M059J (cell line): ENCODE measurements at places on chromosomes 11 and 22. TPM values are rescaled to one million over a fixed set of nuclear protein-coding genes. Genes with fewer than 3 reads are reported as not detected.

GRCh38 chr11:48124880-48125279 lies 91.7 kb upstream of the OR4B1 start:
- no peak for DNase-seq

The RHOG gene
- total RNA-seq, result 46.6 and 67.0 TPM in 2 replicates

The ROM1 gene
- 8.1 and 9.0 TPM in 2 replicates for total RNA-seq

DNA sequence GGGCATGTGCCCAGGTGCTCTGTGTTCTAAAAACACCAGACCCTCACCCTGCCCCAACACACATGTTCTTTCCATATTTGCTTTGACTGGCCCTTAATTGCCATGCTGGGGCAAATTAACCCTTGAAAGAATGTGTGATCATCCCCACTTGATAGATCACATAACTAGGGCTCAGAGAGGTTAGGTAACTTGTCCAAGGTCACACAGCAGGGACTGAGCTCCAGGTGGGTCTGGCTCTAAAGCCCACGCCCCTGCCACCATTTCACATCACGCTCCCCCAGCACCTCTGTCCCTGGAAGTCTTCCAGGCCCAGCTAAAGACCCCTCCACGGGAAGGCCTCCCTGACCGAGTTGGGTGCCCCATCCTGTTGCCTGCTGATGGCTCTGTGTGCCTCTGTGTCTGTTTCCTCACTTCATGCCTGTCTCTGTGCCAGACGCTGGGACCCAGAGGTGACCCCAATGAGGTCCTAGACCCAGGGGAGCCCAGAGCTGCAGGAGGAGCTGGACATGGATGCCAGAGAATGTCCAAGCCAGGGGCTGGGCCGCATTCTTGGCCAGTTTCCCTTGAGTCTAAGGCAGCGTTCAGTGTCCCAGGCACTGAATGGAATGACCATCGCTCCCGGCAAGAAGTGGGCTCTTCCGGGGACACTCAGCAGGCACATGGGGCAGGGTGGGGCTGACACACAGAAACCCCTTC lies 79.7 kb downstream of the MYO7A start:
- no peak for DNase-seq

- DNase-seq, result no peak
Measured at GRCh38 chr22:26632422-26633155, 10.8 kb downstream of the CRYBA4 start.

DNA sequence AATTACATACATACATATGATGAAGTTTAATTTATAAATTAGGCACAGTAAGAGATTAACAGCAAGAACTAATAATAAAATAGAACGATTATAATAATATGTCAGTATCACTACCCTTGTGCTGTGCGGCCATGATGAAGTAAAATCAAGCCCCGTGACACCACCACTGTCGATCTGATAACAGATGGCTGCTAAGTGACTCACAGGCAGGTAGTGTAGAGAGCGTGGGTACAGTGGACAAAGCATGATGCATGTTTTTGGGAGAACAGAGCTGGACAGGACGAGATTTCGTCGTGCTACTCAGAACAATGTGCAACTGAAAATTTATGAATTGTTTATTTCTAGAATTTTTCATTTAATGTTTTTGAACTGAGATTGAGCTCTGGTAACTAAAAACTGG lies 108.4 kb upstream of the TIMP3 start:
- DNase-seq, result peak; percentile 80

DNA sequence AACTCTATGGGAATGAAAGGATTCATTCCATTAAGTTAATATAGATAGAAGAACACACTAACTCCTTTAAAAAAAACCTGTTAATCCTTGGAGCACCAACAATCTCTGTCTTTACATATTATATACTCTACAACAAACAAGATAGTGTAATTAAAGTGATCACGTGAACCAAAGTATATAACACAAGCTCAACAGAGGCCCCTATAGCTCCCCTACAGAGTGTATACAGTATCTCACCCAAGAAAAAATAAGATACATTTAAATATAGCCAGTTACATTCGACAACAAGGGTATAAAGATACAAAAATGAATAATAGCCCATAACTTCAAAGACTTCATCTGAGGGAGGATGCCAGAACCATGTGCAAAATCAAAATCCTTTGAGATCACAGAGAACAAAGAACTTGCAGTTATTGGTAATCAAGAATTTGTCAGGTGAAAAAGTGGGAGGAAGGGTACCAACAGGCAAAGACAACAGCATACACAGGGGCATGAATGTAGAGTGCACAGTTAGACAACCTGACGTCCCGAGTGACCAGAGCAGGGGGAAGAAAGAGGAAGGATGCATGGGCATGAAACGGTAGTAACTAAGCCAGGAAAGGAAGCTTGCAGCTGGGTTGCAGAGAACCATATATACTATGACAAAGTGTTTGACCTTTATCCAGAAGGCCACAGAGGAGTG lies 4.7 kb downstream of the FCHSD2 start:
- DNase-seq, result no peak

The TSPAN18 gene
- 1.1 and 2.5 TPM in 2 replicates for total RNA-seq

DNA sequence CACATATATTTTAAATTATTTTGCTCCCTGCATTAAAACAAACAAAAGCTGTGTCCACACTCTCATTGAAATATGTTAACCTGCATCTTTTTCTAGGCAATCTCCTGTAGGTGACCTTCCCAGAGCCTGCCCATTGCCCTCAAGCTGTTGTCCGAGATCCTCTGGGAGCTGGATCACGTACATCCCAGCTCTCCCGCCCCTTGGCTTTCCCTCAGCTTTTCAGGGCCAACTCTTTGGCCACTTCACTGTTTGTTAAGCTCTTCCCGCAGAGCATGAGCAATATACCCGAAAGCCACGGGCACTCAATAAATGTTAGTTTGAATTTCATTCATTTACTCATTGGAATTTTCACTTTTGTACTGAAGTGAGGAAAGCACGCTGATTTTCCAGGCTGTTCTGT lies 32.2 kb downstream of the ELMOD1 start:
- peak; percentile 22 for DNase-seq

DNA sequence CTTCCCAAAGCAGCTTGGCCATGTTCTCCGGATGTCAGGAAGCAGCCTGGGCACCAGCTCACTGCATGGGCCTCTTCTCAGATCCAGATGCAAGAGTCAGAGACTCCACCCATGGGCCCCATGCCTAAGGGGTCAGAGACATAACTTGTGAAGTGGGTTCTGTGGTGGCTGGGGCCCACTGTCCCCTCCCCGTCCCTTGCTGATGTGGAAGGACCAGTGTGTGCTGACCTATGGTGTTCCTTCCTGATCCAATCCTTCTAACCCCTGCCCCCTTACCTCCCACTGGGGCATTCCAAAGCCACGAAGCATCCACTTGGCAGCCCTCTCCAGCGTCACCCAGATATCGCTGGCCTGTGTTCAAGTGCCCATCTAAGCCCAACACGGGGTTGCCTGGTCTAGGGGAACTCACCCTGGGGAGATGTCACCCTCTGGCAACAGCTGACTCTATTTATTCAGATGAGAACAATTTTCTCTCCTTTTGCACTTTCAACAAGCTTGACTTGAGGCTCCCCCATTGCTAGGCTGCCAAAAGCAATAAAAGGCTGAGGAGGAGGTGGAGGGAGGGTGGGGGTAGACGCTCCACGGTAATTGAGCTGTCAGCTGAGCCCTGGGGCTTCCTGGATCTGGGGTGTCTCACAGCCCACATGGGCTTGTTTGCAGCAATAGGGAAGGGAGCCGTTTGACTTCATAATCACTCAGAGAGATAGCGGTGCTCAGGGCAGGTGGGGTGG lies 158.5 kb downstream of the ADAMTS15 start:
- DNase-seq, result peak; percentile 72

DNA sequence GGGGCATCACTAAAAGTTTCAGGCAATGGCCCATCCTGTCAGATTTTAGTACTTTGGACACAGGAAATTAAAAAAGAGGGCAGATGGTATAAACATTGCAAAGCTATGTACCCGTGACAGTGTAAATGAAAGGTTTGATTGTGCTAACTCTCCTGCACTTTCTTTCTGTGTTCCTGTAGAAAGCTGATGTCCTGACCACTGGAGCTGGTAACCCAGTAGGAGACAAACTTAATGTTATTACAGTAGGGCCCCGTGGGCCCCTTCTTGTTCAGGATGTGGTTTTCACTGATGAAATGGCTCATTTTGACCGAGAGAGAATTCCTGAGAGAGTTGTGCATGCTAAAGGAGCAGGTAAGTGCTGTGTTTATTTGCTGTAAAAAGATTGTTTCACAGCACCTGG lies 10.3 kb downstream of the CAT start:
- peak; percentile 58 for DNase-seq

- DNase-seq, result no peak
Measured at GRCh38 chr11:61895046-61895717, 3.8 kb upstream of the FADS3 start.

DNA sequence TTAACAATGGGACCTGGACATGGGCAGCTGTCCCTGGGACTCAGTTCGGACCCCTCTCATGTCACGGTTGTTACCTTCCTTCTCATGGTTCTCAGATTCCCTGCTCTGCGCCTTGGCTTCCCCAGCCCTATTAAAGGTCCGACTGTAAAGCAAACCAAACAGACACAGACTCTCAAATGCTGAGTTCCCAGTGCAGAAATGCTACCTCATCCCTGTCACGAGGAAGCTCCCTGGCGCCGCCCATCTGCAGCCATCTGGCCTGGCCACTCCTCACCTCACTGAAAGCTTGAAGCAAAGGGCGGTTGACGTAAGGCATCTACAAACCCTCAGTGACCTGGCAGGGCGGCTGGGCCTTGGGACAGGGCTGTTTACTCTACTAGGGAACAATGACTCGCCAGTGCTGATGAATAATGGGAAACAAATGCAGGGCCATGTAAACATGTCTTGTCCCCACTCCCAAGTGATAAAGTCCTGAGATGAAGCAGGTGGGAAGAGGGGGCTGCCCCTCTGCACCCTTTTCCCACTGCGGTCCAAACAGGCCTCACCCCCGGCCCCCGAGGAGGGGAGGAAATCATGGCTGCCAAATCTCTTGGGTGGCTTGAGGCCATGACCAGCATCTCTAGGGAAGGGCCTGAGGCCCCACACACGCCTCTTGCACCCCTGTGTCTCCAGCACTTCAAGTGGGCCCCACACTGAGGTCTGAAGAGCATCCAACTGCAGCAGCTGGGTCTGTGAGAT lies 49.3 kb downstream of the SCUBE1 start:
- DNase-seq, result peak; percentile 95

The KRTAP5-4 gene
- total RNA-seq, result not detected in 2 replicates

The GGTLC2 gene
- total RNA-seq, result not detected in 2 replicates

- DNase-seq, result no peak
Measured at GRCh38 chr22:27959335-27960090, 40.5 kb upstream of the PITPNB start.

- no peak for DNase-seq
Measured at GRCh38 chr11:103497268-103497667, 388.0 kb downstream of the DYNC2H1 start.

GRCh38 chr11:18253233-18253632 lies 4.8 kb upstream of the SAA2 start:
- no peak for DNase-seq

The MRGPRE gene
- not detected in 2 replicates for total RNA-seq

GRCh38 chr11:63813563-63814382 lies 517 bp downstream of the SPINDOC start:
- DNase-seq, result peak; percentile 63

DNA sequence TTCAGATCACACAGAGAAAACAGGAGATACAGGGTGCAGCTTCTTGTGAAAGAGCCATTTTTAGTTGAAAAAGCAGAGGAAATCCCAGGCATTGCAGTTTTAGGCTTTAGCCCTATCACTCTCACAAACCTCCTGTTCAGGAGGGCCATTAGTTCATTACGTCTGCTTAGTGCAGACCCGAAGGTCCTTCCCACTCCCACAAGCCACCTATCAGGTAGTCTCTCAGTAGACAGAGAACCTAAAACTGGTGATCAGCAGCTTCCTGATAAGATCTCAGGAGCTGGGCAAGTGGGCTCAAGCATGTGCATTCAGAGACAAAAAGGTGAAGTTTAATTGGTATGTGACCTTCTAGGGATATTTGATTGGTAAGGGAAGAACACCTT lies 4.3 kb downstream of the GLYAT start:
- DNase-seq, result no peak

DNA sequence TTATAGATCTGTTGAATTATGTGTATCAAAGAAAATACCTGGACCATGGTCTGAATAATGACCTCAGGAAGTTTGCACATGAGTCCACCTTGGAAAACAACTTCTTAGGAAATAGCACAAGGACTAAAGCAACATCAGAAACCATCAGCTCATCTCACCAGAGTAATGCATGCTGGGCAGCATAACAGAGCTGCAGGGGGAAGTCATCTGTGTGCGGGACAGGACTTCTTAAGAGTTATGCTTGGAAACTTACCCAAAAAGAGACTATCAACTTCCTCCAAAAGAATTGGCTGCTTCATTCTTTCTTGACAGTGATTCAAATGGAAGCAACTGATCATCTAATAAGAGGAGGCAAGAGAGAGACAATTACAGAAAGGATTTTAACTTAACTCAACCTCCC lies 2.5 kb downstream of the OR56B4 start:
- DNase-seq, result no peak

The SSTR3 gene
- not detected in 2 replicates for total RNA-seq

DNA sequence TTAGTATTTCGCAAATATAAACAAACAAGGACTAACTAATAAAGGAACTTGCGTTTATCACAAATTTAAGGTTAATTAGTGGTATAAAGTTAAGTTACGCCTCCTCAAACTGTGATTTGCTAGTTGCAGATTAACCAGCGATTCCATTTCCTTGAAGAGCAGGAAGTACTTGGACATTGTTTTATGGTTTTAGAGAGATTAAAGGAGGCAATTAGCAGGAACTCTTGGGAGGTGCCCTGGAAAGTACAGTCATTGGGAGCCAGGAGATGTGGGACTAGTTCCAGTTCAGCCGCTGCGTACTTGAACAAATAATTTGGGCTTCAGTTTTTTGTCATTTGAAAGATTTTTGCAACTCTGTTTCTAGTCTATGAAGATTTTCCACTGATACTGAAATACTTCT lies 3.3 kb downstream of the FAM118B start:
- DNase-seq, result peak; percentile 2

The TYR gene
- not detected in 2 replicates for total RNA-seq

GRCh38 chr11:83192606-83193245 lies 786 bp upstream of the ANKRD42 start:
- no peak for DNase-seq

DNA sequence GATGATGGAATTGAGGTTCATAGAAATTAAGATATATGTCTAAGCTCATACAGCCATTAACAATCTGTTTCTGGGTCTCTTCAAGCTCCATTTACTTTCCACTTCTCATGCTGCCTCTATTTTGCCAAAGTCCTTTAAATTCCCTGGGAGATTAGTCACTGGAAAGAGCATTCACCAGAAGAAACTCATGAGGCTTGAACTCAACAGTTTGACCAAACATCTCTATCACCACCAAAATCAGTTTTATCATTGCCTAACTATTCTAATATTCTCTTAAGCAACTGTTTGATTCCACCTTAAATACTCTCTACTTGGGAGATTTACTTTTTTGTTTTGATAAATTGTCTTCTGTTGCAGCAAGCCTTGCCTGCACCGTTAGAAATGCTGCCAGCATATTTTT lies 881.3 kb downstream of the KCNA4 start:
- peak; percentile 72 for DNase-seq

The FAM227A gene
- 0.17 and 0.79 TPM in 2 replicates for total RNA-seq

The OR8H2 gene
- total RNA-seq, result not detected in 2 replicates

The INS gene
- not detected in 2 replicates for total RNA-seq

The OR51E2 gene
- total RNA-seq, result not detected in 2 replicates
